ENCODE measurements at places on chromosomes 16 and 17.

GRCh38 chr17:35683591-35683990 is 47.8 kb upstream of the RASL10B start:
- no peak for DNase-seq

- DNase-seq: no peak
Observed at GRCh38 chr16:80899809-80900592, 95.6 kb upstream of the CDYL2 start.

GRCh38 chr17:58324409-58325288 is 3.9 kb downstream of the TSPOAP1 start:
- DNase-seq: peak; percentile 39

GRCh38 chr16:58832386-58832895 is 98.3 kb upstream of the GOT2 start:
- no peak for DNase-seq

GRCh38 chr17:34442387-34443111 is 79.5 kb upstream of the CCL1 start:
- DNase-seq: no peak

- no peak for DNase-seq
Observed at GRCh38 chr17:58532555-58532951, 18.1 kb upstream of the MTMR4 start.

- DNase-seq: no peak
Observed at GRCh38 chr17:38587203-38587602, 18.5 kb downstream of the SRCIN1 start.

DNA sequence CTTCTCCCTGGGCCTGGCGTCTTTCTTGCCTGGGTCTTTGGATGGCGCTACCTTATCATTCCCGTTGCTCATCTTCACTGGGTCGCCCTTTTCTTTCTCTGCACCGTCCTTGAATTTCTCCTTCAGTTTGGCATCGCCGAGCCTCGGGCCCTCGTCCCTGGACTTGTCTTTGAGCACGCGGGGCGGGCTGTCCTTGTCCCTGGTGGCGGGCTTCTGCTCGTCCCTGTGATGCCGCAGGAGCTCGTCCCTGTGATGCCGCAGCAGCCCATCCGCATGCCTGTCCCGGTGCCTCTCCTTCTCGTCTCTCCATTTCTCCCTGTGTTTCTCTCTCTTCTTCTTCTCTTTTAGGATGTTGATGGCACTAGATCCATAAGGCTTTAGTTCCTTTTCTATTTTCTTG is 64.3 kb downstream of the ZNF778 start:
- DNase-seq: no peak

DNA sequence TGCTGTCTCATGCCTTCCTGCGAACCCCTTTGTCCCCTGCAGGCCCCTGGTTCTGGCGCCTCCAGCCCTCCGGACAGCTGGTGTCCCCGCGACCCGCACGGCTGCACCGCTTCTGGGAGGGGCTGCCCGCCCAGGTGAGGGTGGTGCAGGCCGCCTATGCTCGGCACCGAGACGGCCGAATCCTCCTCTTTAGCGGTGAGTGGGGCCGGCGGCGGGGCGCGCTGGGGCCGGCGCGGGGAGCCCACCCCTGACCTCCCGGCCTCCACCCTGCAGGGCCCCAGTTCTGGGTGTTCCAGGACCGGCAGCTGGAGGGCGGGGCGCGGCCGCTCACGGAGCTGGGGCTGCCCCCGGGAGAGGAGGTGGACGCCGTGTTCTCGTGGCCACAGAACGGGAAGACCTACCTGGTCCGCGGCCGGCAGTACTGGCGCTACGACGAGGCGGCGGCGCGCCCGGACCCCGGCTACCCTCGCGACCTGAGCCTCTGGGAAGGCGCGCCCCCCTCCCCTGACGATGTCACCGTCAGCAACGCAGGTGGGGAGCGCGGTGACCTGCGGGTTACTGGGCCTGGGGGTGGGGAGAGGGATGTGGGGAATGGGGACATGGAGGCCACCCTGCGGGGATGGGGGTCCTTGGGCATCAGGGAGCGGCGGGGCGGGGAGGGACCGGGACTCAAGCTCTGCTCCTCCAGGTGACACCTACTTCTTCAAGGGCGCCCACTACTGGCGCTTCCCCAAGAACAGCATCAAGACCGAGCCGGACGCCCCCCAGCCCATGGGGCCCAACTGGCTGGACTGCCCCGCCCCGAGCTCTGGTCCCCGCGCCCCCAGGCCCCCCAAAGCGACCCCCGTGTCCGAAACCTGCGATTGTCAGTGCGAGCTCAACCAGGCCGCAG is 7.1 kb upstream of the IL32 start:
- no peak for DNase-seq

DNA sequence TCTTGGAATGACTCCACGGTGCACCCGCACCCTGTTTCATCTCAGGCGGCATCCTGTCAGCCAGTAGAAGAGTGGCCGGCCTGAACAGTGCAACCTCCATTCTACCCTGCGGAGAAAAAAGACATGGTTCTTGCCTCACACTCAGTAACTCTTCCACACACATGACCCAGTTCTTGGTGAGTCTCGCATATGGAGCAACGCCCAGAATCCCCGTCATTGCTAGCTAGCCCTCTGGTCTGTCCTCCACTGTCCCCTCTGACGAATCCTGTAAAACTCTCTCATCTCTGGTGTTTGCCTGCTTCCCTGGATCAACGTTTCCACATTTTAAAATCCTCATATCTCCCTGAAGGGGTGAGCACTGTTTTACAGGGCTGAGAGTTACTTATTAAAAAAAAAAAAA is 4.2 kb upstream of the RDM1 start:
- DNase-seq: no peak

DNA sequence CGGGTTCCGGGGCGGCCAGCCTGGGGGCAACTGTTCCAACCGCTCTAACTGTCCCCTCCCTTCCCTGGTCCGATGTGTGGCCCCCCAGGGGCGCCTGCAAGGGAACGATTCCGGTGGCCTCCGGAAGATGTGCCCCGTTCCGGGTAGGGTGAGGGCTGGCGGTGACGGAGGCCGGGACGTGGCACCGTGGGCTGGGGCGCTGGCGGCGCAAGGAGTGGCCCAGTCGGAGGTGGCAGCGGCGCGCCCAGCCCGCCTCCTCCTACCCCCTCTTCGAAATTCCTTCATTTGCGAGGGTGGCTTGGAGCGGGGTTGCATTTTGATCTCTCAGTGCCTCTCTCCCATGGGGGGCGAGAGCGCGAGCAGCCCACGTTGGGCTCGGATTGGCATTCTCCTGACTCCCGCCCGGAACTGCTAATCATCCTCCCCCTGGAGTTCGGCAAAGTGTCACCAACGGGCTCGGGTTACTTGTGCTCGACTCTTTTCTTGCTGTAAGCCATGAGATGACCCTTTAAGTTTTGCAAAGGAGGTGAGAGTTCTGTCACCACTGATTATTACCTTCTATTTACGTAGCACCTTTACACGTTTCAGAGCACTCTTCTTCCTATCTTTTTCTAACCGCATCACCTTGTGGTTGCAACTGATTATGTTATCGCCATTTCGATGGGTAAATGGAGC is 622 bp downstream of the NDEL1 start:
- DNase-seq: peak; percentile 22

DNA sequence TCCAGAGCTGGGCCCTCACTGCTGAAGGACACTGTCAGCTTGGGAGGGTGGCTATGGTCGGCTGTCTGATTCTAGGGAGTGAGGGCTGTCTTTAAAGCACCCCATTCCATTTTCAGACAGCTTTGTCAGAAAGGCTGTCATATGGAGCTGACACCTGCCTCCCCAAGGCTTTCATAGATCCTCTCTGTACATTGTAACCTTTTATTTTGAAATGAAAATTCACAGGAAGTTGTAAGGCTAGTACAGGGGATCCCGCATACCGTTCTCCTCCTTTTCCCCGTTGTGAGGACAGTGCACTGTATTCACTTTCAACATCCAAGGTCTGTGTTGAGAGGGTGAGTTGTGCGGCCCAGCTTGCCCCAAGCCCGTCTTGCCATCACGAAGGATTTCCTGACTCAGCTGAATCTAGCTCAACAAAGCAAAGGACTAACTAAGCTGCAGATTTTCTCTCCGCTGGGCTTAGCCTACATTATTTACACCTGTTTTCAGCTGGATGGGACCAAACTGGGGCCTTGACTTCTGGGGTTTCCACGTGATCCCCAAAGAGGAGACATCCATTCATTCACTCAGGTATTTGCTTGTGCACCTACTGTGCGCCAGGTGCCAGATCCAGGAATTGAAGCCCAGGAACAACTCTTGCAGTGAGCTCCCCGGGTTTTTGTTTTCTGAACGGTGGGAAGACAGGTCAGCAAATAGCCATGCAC is 5.2 kb upstream of the TMEM235 start:
- DNase-seq: no peak

DNA sequence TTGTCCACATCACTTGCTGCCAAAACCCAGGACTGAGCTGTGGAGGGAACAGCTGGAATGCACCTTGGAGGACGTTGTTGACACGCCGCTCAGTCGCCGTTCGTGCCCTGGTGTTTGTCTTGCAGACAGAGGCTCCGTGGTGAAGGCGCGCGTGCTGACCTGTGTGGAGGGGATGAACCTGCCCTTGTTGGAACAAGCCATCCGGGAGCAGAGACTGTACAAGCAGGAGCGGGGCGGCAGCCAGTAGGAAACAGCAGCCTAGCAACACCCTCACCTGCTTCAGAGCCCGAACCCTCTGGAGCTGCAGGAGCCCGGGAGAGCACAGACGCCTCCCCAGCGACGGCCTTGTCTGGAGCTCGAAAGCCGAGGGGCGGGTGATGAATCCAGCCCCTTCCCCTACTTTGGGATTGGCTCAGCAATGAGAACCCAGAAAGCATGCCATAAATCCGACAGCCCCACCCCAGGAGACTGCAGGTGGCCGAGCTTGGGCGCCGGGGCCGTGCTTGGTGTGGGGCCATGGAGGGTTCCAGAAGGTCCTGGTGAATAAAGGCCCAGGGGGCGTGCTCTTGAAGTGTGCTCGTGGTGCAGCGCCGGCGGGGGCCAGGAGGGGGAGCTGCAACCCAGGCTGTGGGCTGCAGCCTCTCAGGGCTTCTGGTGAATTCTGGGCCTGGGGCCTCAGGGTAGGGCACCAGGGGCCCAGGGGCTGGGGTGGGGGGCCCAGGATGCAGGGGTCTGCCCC is 470 bp upstream of the CDK3 start:
- peak; percentile 8 for DNase-seq

- no peak for DNase-seq
Observed at GRCh38 chr17:69949496-69949895, 125.5 kb upstream of the KCNJ16 start.

- DNase-seq: no peak
Observed at GRCh38 chr17:44133918-44134476, 7.7 kb upstream of the HROB start.

GRCh38 chr17:55582897-55583296 is 71.6 kb upstream of the SMIM36 start:
- no peak for DNase-seq

- DNase-seq: peak; percentile 66
Observed at GRCh38 chr17:18093616-18094408, 6.1 kb downstream of the DRG2 start.

GRCh38 chr17:20908313-20909267 is 134.2 kb downstream of the USP22 start:
- DNase-seq: peak; percentile 99

GRCh38 chr16:88375996-88376834 is 6.5 kb upstream of the ZNF469 start:
- DNase-seq: no peak

DNA sequence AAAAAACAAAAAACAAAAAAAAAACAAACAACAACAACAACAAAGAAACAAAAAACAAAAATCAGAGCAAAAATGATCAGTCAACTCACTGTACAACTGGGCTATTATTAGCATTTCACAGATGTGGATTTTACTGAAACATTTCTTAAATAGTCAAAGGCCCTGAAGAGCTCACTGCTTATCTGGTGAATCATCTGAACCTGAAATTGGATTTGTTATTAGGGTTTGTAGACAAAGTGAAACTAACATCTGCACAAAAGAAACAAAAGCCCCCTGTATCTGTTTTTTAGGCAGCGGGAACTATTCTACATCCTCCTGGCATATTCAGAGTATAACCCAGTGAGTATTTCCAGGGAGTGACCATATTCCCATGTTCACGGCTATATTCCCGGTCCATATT is 32.6 kb upstream of the KSR1 start:
- no peak for DNase-seq

- no peak for DNase-seq
Observed at GRCh38 chr16:11134722-11135463, 121.1 kb downstream of the SOCS1 start.

GRCh38 chr17:78953356-78954350 is 26.1 kb downstream of the LGALS3BP start:
- no peak for DNase-seq

DNA sequence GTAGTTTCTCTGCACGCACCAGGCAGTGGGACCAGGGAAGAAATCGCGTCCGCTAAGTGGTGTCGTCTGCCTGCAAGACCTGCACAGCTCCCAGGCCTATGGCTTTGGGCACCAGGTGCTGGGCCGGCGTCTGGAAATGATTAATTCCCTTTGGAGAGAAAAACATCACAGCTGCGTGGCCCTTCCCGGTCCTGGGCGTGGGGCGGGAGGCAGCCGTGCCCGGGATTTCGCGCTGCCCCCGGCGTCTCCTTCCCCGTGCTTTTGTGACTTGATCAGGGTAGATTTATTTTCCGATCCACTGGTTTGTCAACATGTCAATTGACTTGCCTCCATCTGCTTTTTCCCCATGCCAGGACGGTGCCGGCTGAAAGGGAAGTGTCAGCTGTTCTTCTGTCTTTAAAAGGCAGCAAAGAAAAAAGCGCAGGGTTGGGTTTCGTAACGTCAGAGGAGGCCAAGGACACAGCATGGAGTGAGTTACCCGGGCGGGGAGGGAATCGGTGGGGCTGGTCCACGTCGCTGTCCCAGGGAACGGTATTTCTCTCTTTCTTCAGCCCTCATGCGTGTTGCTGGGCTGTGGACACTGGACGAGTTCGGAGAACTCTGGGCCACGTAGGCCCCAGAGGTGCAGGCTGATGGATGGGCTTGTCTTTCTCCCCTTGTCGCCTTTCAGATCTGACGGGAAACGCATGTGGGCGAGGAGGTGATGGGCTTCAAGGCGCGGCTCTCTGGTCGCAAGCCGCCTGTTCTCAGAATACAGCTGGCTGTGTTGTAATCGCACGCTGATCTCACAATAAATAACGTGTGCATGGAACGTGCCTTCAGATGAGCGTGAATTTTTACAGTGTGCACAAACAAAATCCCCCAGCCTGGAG is 188.1 kb upstream of the ZNF469 start:
- no peak for DNase-seq

GRCh38 chr17:78571329-78571728 is 5.9 kb downstream of the DNAH17 start:
- DNase-seq: no peak

- DNase-seq: no peak
Observed at GRCh38 chr17:79955691-79956440, 79.8 kb downstream of the TBC1D16 start.

DNA sequence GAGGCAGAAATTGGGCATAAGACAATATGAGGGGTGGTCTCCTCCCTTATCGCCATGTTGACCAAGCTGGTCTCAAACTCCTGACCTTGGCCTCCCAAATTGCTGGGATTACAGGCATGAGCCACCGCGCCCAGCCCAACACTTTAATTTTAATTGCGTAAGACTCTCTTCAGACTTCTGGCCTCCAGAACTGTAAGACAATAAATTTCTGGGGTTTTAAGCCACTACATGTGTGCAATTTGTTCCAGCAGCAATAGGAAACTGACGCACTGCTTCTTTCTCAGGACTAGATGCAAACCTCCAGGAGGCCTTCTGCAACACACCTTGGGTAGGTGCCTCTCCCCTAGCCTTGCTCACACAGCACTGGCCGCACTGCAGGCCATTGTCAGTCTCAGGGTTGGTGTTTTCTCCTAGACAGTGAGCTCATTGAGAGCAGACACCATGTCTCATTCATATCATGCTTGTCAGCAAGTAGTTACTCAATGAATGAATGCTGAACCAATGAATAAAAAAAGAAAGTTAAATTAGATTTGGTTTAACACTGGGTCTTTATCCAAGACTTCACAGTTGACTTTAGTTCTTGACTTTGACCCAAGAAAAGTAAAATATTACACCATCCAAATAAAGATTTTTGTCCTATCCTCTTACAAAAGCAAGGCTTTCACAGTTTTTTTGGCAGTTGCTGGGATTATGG is 5.5 kb upstream of the ACSF2 start:
- DNase-seq: no peak
